Purkinje cell (primary cell): ENCODE measurements at places on chromosomes 5 and 9. TPM values are rescaled to one million over a fixed set of nuclear protein-coding genes. Genes with fewer than 3 reads are reported as not detected.

TOR1A gene
- 21.4 and 31.2 TPM in 2 replicates for polyA plus RNA-seq

PPP2R2B gene
- polyA plus RNA-seq, result 115 and 131 TPM in 2 replicates

ARHGEF39 gene
- 0.21 TPM in 1 of 2 replicates, not detected in the other for polyA plus RNA-seq

GRXCR2 gene
- not detected in 2 replicates for polyA plus RNA-seq

ADAMTS6 gene
- 0.08 and 2.7 TPM in 2 replicates for polyA plus RNA-seq

CRHBP gene
- 9.1 TPM in 1 of 2 replicates, not detected in the other for polyA plus RNA-seq

DAB2IP gene
- polyA plus RNA-seq, result 0.07 and 0.22 TPM in 2 replicates

UQCRQ gene
- polyA plus RNA-seq, result 1,974 and 2,272 TPM in 2 replicates

TPPP gene
- 2.4 and 5.6 TPM in 2 replicates for polyA plus RNA-seq

RMRP gene
- not detected in 2 replicates for polyA plus RNA-seq

FBXL7 gene
- not detected in 2 replicates for polyA plus RNA-seq

SPATA31E1 gene
- polyA plus RNA-seq, result not detected in 2 replicates

PCDHAC1 gene
- 11.6 and 30.0 TPM in 2 replicates for polyA plus RNA-seq

TMEM171 gene
- polyA plus RNA-seq, result 3.5 TPM in 1 of 2 replicates, not detected in the other

SPINK13 gene
- 1.2 TPM in 1 of 2 replicates, not detected in the other for polyA plus RNA-seq

ADAMTSL2 gene
- polyA plus RNA-seq, result 0.52 TPM in 1 of 2 replicates, not detected in the other

CYLC2 gene
- polyA plus RNA-seq, result not detected in 2 replicates

NFIB gene
- 16.4 and 24.5 TPM in 2 replicates for polyA plus RNA-seq

GARNL3 gene
- polyA plus RNA-seq, result 150 and 157 TPM in 2 replicates

ERP44 gene
- 26.4 and 38.4 TPM in 2 replicates for polyA plus RNA-seq

TTC16 gene
- polyA plus RNA-seq, result not detected in 2 replicates

IFNA2 gene
- 0.22 TPM in 1 of 2 replicates, not detected in the other for polyA plus RNA-seq

FOXD1 gene
- 0.15 TPM in 1 of 2 replicates, not detected in the other for polyA plus RNA-seq

LOX gene
- polyA plus RNA-seq, result 30.8 and 46.4 TPM in 2 replicates

DRD1 gene
- 10.2 and 14.1 TPM in 2 replicates for polyA plus RNA-seq
